ENCODE measurements at places on chromosomes 13 and 19.

GRCh38 chr13:40064154-40065097 lies 409.0 kb downstream of the COG6 start:
- DNase-seq = no peak

DNA sequence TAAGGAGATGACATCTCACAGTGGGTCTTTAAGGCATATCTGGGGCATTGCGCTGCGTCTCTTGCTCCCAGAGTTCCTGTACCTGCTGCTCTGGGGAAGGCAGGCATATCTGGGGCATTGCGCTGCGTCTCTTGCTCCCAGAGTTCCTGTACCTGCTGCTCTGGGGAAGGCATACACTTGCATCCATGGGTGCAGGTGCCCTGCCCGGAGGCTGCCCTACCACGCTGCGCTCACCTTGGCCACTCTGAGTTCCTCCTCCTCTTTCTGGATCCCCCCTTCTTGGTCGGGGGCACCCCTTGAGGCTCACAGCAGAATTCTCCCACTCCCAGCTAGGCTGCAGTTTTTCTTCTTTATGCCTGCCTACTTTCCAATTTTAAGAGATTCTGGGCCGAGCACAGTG lies 60.9 kb upstream of the TMTC4 start:
- no peak for DNase-seq

DNA sequence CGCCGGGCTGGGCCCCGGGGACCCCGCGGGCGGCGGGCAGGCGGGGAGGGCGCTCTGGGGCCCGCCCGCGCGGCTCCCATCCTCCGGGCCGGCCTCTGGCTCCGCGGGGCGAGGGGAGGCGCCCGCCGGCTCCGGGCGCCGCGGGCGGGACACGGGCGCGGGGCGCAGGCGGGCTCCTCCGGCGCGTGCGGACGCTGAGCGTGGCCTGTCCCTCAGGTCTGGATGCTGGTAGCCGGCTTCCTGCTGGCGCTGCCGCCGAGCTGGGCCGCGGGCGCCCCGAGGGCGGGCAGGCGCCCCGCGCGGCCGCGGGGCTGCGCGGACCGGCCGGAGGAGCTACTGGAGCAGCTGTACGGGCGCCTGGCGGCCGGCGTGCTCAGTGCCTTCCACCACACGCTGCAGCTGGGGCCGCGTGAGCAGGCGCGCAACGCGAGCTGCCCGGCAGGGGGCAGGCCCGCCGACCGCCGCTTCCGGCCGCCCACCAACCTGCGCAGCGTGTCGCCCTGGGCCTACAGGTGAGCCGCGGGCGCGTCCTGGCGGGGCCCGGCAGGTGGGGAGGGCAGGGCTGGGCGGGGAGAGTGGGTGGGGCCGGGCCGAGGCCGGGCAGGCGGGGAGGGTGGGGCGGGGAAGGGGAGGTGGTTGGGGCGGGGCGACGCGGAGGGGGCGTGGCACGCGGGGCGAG lies 420 bp downstream of the IL17D start:
- DNase-seq = peak; percentile 73

- DNase-seq = no peak
Observed at GRCh38 chr13:99930925-99931324, 40.6 kb downstream of the ZIC5 start.

DNA sequence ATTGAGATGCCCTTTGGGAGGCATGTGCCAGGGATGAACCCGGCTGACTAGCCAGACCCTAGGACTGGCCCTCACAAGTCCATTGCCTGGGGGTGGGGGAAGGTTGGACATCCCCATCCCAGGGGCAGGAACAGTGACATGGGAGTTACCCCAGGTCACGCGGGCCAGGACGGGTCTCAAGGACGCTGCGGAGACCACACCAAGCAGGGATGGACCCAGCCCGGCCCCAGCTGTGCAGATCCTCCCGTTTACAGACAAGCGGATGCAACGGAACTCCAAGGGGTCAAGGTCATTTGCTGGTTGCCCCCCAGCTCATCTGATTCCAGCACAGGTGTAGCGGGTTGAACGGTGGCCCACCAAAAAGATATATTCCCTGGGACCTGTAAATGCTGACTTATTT lies 20.0 kb downstream of the F2RL3 start:
- no peak for DNase-seq

- DNase-seq = peak; percentile 55
Observed at GRCh38 chr19:47427241-47428176, 8.2 kb upstream of the MEIS3 start.

DNA sequence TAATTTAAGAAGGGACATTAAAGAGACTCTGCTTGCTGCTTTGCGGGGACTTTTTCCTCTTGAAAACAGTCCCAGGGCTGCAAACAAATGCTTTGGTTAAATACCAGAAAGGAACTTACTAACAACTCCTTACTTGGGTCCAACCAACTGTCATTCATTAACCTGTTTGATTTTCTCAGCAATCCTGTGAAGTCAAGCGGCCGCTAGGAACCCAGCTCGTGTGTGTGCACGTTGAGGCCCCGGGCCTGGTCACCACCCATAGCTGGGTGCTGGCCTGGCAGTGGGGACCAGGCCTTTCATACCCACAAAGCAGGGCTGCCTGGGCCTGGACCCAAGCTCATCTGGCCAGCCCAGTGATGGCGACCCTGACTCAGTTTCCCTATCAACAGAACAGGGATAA lies 50.7 kb downstream of the C1QTNF9 start:
- no peak for DNase-seq

DNA sequence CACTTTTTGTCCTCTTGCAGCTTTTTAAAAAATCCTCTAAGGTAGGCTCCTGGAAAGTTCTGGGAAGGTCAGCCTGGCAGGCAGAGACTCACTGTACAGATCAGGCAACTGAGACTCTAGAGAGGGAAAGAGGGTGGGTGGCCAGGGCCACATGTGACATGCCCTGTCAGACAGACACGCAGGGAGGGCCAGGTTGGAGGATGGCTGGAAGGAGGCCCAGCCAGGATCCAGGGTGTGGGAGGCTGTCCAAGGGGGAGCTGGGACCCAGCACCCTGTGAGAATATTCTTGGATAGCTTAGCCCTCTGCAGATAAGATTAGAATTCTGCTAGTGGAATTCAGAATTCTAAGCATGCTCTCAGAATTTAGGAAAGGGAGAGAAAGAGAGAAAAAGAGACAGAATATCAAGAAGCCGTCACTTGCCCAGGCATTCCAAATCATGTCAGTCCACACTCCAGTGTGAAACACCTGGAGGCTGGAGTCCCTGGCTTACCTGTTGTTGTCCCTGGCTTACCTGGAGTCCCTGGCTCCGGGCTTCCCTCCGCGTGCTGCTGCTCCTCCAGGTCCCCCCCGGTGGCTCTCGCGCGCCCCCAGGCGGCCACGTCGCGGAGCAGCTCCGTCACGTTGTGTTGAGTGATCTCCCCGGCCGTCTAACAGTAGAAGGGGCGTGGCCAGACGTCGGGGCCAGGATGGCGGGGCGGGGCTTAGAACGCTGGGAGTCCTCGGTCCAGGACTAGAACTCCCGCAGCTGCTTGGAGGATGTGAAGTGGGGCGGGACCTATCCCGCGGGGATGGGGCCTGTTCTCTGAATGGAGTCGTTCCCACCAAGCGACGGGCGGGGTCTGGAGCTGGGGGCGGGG lies 2.8 kb upstream of the TNNI3 start:
- peak; percentile 78 for DNase-seq

- DNase-seq = no peak
Observed at GRCh38 chr13:110264685-110265275, 42.2 kb downstream of the COL4A1 start.

- no peak for DNase-seq
Observed at GRCh38 chr19:33345163-33345562, 28.3 kb upstream of the CEBPG start.

Data from activated CD4-positive, alpha-beta T cell treated with anti-CD3 and anti-CD28 coated beads for 4 hours (primary cell).